ENCODE measurements at places on chromosomes 13 and 19. TPM values are rescaled to one million over a fixed set of nuclear protein-coding genes. Genes with fewer than 3 reads are reported as not detected.

GRCh38 chr13:111115061-111115964 is at the start of gene ARHGEF7:
TSS of gene ARHGEF7 (plus strand) at chr13:111115310. CDS start at chr13:111115527, 217 bp downstream.
- peaks cover 79% of the 10 kb centered on the region for H3K27me3 ChIP-seq
- H3K4me1 ChIP-seq = peaks cover 33% of the 10 kb centered on the region
- H3K27ac ChIP-seq = peak within 1 kb of the TSS; percentile 95
- no peaks in the 10 kb centered on the region for H3K36me3 ChIP-seq
- peak within 1 kb of the TSS; percentile 41 for H3K4me3 ChIP-seq
- peak; percentile 57 for DNase-seq

DNA sequence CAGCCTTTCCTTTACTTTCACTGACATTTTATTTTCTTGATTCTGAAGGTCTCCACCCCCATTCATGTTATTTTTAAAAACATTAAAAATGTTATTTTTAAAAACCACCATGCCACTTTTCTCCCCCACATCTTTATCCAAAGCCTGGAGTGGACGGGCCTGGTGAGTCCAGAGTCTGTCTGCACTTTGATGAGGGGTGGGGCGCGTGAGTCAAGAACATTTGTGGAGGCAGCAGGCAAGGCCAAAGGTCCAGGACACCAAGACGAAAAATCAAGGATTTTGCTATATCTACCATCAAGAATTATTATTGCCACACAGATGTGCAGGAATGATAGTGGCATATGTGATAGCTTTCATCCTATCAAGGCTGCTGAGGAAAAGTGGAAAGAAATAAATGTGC is 224.9 kb downstream of the FGF9 start:
- H3K27me3 ChIP-seq = no peaks in the 10 kb centered on the region
- DNase-seq = no peak
- peaks cover 3% of the 10 kb centered on the region for H3K4me1 ChIP-seq
- H3K36me3 ChIP-seq = no peaks in the 10 kb centered on the region

- no peak for DNase-seq
- no peaks in the 10 kb centered on the region for H3K36me3 ChIP-seq
- H3K4me3 ChIP-seq = peak within 1 kb of the TSS; percentile 15
- H3K27ac ChIP-seq = peak within 1 kb of the TSS; percentile 69
- H3K27me3 ChIP-seq = no peaks in the 10 kb centered on the region
These were observed at the start of gene MAP4K1 for GRCh38 chr19:38617764-38618589. TSS of gene MAP4K1 (minus strand) at chr19:38617953. CDS start at chr19:38617895, 58 bp downstream.

GARIN5A gene
- total RNA-seq = 2.7 TPM

OR7G3 gene
- not detected for total RNA-seq

DNA sequence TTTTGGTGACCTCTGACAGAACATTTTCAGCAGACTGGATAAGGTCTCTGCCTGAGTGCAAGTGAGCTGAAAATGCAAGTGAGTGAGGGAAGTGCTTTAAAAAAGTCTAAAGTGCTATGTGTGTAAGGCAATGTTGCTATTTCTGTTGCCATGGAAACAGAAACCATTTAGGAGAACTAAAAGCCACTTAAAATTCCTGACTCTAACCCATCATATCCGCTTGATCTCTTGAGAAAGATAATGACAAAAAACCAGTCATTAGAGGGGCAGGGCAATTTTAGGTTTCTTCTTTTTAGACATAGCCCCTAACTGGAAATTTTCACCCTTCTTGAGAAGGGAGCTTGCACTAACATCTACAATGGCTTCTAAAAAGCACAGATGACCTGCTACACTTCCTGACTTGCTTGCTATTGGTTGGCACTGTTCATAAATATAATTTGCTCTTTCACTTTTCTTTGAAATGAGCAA is at the start of gene CYSLTR2:
Gene CYSLTR2, plus strand, starts transcription at position 458 of the 468 bp plus-strand sequence. CDS start 52,889 bp downstream, outside the sequence.
- H3K4me1 ChIP-seq = peaks cover 19% of the 10 kb centered on the region
- no peaks in the 10 kb centered on the region for H3K36me3 ChIP-seq
- H3K27me3 ChIP-seq = no peaks in the 10 kb centered on the region
- DNase-seq = peak; percentile 55

PAF1 gene
- 30.4 TPM for total RNA-seq

GRCh38 chr19:7515645-7516151 is at the start of gene ZNF358:
TSS of gene ZNF358 (plus strand) at chr19:7516103. CDS start at chr19:7519243, 3,140 bp downstream.
- no peaks in the 10 kb centered on the region for H3K27me3 ChIP-seq
- no peaks in the 10 kb centered on the region for H3K36me3 ChIP-seq
- peak within 1 kb of the TSS; percentile 91 for H3K4me3 ChIP-seq
- H3K27ac ChIP-seq = peak within 1 kb of the TSS; percentile 97

PLVAP gene
- total RNA-seq = 1.4 TPM

DNA sequence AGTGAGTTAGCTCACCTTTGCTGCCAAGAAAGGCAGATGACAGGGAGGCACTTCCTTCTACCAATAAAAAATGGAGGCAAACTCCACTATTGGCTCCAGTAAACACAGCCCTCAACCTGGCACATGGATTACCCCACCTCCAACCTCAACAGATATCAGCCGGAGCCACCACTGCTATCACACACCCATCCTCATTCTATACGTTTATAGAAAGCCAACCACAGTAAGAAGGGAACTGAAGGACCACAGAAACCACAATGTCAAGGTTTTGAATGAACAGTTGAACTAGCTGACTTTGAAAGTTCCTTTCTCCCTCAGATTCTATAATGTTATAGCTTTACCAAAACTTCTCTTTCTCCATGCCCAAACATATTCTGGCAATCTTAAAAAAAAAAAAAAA is 526.2 kb downstream of the UQCRFS1 start:
- no peak overlapping the region for H3K4me3 ChIP-seq
- no peaks in the 10 kb centered on the region for H3K4me1 ChIP-seq
- no peaks in the 10 kb centered on the region for H3K27me3 ChIP-seq

- H3K36me3 ChIP-seq = no peaks in the 10 kb centered on the region
- H3K27ac ChIP-seq = peak within 1 kb of the TSS; percentile 100
- H3K4me3 ChIP-seq = peak within 1 kb of the TSS; percentile 97
- H3K4me1 ChIP-seq = peaks cover 42% of the 10 kb centered on the region
These were observed at the start of gene GRAMD1A for GRCh38 chr19:34999498-35000337. TSS of gene GRAMD1A (plus strand) at chr19:35000323. CDS start at chr19:35000479, 156 bp downstream.

- no peak overlapping the region for H3K4me3 ChIP-seq
- no peak overlapping the region for H3K27ac ChIP-seq
- no peak for DNase-seq
- peaks cover 6% of the 10 kb centered on the region for H3K4me1 ChIP-seq
These were observed 87.8 kb downstream of the MAB21L1 start for GRCh38 chr13:35388441-35389355.

DNA sequence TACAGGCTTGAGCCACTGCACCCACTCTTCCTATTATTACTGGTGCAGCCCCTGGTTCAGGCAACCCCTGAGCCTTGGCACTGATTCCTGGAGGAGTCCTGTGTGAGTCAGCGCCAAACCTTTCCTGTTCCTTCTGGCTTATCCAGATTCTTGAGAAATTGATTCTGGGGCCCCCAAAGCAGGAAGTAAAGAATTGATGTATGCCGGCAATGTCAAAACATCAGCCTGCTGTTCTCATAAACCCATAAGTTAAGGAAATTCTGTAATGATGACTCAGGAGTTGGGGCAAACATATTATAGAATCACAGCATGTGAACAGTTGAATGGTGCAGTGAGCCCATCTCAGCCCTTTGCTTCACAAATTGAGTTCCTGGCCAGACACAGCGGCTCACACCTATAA is 1.4 kb upstream of the OR7G3 start:
- DNase-seq = no peak
- no peaks in the 10 kb centered on the region for H3K36me3 ChIP-seq
- no peak overlapping the region for H3K27ac ChIP-seq
- H3K4me1 ChIP-seq = no peaks in the 10 kb centered on the region
- H3K4me3 ChIP-seq = no peak overlapping the region

DNA sequence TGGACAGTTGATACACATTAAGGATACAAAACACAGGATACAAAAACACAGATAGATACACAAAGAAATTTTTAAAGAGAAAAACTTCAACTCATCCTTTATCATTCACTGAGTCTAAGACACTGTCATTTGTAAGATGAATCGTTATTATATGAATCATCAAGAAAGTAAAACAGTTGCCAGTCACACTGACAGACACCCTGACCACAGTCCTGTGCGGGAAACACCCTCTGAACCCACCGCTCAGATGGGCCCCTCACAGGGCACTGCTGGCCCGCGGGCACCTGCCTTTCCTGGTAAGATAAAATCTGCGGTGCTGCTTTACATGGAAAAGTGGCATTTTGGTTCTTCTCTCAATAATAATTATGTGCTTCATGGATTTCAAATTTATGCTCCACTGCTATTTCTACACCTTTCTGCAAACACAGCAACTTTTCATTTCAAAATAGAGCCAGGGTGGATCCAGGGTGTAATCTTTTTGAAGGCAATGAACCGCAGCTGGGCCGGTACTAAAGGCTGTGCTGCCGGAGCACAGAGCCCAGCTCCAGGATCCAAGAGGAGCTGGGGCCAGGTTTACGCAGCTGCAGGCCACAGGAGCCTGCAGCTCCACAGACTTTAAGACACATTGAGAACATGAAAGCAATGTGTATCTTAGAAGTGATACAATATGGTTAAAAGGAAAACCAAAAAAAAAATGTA is 76.8 kb downstream of the TUBGCP3 start:
- no peak for DNase-seq
- no peak overlapping the region for H3K27ac ChIP-seq
- no peak overlapping the region for H3K4me3 ChIP-seq
- H3K27me3 ChIP-seq = no peaks in the 10 kb centered on the region
- H3K4me1 ChIP-seq = no peaks in the 10 kb centered on the region

- no peaks in the 10 kb centered on the region for H3K36me3 ChIP-seq
- no peaks in the 10 kb centered on the region for H3K27me3 ChIP-seq
- H3K4me3 ChIP-seq = no peak overlapping the region
These were observed 62.7 kb downstream of the PCDH9 start for GRCh38 chr13:67167420-67167819.

DNA sequence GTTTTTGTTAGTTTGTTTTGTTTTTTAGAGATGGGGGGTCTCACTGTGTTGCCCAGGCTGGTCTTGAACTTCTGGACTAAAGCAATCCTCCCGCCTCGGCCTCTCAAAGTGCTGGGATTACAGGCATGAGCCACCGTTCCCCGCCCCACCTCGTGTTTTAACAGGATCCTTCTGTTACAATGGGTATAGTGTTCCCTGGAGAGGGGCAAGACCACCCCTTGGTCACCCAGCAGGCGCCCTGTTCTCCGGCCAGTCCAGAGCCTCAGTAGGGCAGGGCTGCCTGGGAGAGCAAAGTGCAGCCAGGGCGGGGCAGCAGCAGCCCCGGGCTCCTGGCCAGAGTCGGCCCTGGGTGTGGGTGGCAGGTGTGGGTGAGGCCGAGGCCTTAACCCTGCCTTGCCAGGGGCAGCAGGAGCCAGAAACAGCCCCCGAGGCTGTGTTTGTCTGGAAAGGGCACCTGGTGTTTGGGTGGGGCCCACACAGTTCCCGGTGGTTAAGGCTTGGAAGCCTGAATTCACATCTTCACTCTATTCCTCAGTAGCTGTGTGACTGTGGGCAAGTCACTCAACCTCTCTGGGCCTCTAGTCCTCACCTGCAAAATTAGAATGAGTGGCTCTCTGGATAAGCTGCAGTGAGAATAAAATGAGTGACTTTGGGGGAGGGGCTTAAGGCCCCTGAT is 7.2 kb downstream of the VASP start:
- H3K4me3 ChIP-seq = no peak overlapping the region
- no peaks in the 10 kb centered on the region for H3K27me3 ChIP-seq
- peak overlapping the region; percentile 71 for H3K27ac ChIP-seq
- no peaks in the 10 kb centered on the region for H3K36me3 ChIP-seq

- H3K4me3 ChIP-seq = no peak overlapping the region
- no peak overlapping the region for H3K27ac ChIP-seq
- H3K27me3 ChIP-seq = peaks cover 18% of the 10 kb centered on the region
- no peak for DNase-seq
These were observed 11.0 kb downstream of the PRKCG start for GRCh38 chr19:53892981-53893325.

FCGBP gene
- total RNA-seq = 31.2 TPM

- H3K36me3 ChIP-seq = no peaks in the 10 kb centered on the region
- H3K4me3 ChIP-seq = no peak overlapping the region
- H3K4me1 ChIP-seq = no peaks in the 10 kb centered on the region
- H3K27ac ChIP-seq = no peak overlapping the region
- H3K27me3 ChIP-seq = no peaks in the 10 kb centered on the region
These were observed 26.5 kb upstream of the HOMER3 start for GRCh38 chr19:18967358-18968146.

GRCh38 chr13:98751861-98752466 is 508 bp downstream of the SLC15A1 start:
- H3K36me3 ChIP-seq = no peaks in the 10 kb centered on the region
- no peak for DNase-seq
- peaks cover 15% of the 10 kb centered on the region for H3K4me1 ChIP-seq
- H3K27me3 ChIP-seq = peaks cover 20% of the 10 kb centered on the region
- H3K27ac ChIP-seq = peak overlapping the region; percentile 44

DNA sequence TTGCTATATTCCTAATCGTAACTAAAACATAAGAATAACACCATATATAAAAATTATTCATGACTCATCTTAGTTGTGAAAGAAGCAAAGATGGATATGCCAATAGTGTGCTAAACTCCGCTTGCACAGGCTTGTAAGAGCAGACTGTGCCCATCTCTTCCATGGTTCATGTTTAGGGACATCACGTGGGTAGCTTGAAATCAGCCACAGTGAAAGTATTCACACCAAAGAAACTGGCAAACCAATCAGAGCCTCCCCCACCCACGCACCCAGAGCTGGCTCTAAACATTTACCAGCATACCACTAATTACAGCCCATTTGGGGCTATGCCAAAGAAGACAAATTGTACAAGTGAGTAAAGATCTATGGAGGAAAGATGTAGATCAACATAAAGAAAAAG is 147.5 kb downstream of the DIAPH3 start:
- no peaks in the 10 kb centered on the region for H3K27me3 ChIP-seq
- no peak overlapping the region for H3K27ac ChIP-seq
- no peak overlapping the region for H3K4me3 ChIP-seq
- no peaks in the 10 kb centered on the region for H3K36me3 ChIP-seq

DNA sequence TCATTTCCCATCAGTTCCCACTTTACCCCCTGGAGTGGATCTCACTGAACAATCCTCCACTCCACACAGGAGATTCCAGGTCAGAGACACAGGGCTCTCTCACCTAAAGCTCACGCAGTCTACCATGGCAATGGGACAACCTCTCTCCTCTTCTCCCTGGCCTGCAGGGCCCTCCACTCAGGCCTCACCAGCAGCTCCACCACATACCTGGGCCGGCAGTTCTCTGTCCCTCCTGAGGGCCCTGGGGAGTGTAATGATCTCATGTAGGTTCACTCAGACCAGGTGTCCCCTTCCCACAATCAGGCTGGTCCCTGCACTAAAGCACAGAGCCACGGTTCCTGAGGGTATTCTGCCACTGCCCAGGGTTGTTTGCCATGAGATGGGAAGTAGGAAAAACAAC is 15.6 kb downstream of the CEACAM3 start:
- no peak for DNase-seq
- no peaks in the 10 kb centered on the region for H3K27me3 ChIP-seq
- H3K4me1 ChIP-seq = no peaks in the 10 kb centered on the region
- no peaks in the 10 kb centered on the region for H3K36me3 ChIP-seq

- no peaks in the 10 kb centered on the region for H3K27me3 ChIP-seq
- H3K36me3 ChIP-seq = no peaks in the 10 kb centered on the region
- H3K4me3 ChIP-seq = no peak overlapping the region
- peak overlapping the region; percentile 75 for H3K27ac ChIP-seq
- H3K4me1 ChIP-seq = peaks cover 31% of the 10 kb centered on the region
These were observed 8.1 kb downstream of the ALOX5AP start for GRCh38 chr13:30743319-30744055.
